Activated CD4-positive, alpha-beta T cell treated with anti-CD3 and anti-CD28 coated beads, Interleukin-2, amount 10 ng/mL, durations not matched to agents 7 days and 5 days (primary cell): ENCODE measurements at places on chromosomes 3 and 15. TPM values are rescaled to one million over a fixed set of nuclear protein-coding genes. Genes with fewer than 3 reads are reported as not detected.

The FOXL2NB gene
- total RNA-seq: not detected

The PPP1R14D gene
- total RNA-seq: not detected

The GOLGA6B gene
- not detected for total RNA-seq

The GRM2 gene
- total RNA-seq: 3.0 TPM

The COL6A5 gene
- total RNA-seq: not detected

The MRAS gene
- not detected for total RNA-seq

The MOBP gene
- total RNA-seq: not detected

The CFAP20DC gene
- 2.0 TPM for total RNA-seq

The LRRC31 gene
- not detected for total RNA-seq

The RAB6B gene
- total RNA-seq: not detected

The UPK1B gene
- not detected for total RNA-seq

The P2RY14 gene
- total RNA-seq: 0.25 TPM

The MYRIP gene
- not detected for total RNA-seq

The CLDN11 gene
- not detected for total RNA-seq

The SLC2A2 gene
- not detected for total RNA-seq

The C3orf85 gene
- total RNA-seq: not detected

The GNAI2 gene
- 524 TPM for total RNA-seq

The TRAIP gene
- 31.0 TPM for total RNA-seq

The TMEM212 gene
- not detected for total RNA-seq

The SLC28A2 gene
- total RNA-seq: not detected

The CPNE9 gene
- total RNA-seq: 0.25 TPM

The MESP2 gene
- not detected for total RNA-seq

The SPSB4 gene
- not detected for total RNA-seq

The MEGF11 gene
- not detected for total RNA-seq

The TPRG1 gene
- 1.7 TPM for total RNA-seq

The WDR76 gene
- total RNA-seq: 89.2 TPM

The RNF13 gene
- total RNA-seq: 45.7 TPM

The NEK10 gene
- 0.79 TPM for total RNA-seq

The CYP19A1 gene
- total RNA-seq: not detected

The CHRNA5 gene
- total RNA-seq: 4.0 TPM

The ACTRT3 gene
- total RNA-seq: 0.23 TPM

The DPH3 gene
- total RNA-seq: 14.4 TPM
